KBM-7 (cell line): ENCODE measurements at places on chromosomes 5 and 9.

DNA sequence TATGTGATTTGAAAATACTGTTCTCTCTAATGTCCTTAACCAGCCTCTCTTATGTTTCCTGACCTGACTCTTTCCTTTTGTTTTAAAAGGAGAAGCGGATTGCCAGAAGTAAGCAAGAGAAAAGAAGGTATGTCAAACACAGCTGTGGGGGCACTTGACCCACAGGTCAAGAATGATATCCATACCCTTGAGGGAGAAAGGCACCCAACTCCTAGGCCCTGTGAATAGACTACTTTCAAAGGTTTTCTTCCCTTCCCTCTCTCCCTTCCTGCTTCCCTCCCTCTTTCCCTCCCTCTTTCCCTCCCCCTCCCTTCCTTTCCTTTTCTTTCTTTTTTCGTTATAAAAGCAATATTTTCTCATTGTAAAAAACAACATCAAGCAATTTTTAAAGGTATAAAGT lies 306.8 kb downstream of the TRPM3 start:
- DNase-seq = no peak

- no peak for DNase-seq
These were observed 215.8 kb downstream of the EPB41L4A start for GRCh38 chr5:112203229-112203628.

DNA sequence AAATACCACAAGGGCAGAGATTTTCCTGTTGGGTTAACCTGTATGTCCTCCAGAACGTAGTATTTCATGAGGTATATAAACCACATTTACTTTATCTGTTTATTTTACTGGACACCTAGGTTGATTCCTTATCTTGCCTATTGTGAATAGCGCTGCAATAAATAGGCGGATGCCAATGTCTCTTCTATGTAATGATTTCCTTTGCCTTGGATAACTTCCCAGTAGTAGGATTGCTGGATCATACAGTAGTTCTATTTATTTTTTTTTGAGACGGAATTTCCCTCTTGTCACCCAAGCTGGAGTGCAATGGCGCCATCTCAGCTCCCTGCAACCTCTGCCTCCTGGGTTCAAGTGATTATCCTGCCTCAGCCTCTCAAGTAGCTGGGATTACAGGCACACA lies 15.6 kb upstream of the TUT7 start:
- no peak for DNase-seq

GRCh38 chr9:136678624-136679023 lies 8.6 kb downstream of the AGPAT2 start:
- DNase-seq = no peak

- DNase-seq = no peak
These were observed 1802.5 kb downstream of the EFNA5 start for GRCh38 chr5:105868038-105868780.

DNA sequence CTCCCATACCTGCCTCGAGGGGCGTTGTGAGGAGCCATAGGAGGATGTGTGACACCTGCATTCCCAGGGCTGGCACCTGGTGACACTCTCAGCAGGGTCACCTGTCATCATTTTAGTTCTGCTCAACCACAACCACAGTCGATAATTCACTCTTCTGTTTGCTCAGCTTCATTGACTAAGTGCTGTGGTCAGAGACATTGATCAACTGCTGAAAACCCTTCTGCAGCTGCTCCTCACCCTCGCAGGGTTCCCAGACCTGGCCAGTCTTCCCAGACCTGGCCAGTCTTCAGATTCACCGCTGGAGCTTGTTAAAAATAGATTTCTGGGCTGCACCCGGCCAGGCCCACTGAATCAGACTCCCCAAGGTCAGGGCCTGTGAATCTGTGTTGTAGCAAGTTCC lies 92.8 kb downstream of the MVB12B start:
- no peak for DNase-seq

DNA sequence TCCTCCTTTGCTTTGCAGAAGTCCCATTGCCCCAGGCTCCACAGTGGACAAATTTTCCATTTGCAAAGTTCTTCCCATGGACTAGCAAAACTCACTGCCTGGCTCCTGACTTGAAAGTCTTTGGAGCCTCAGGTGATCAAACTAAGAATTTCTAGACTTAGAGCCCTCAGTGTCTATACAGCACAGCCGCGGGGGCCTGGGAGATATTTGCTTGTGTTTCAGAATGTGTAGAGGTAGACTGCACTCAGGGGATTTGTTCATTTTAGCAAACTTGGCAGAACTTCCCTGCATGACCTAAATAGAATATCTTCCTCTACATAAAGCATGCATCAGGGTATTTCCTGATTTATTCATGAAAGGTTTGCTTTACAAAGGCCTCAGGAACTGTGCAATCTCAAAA lies 384.2 kb upstream of the ZNF462 start:
- DNase-seq = no peak

GRCh38 chr5:157546456-157547100 lies 29.0 kb downstream of the ADAM19 start:
- no peak for DNase-seq

DNA sequence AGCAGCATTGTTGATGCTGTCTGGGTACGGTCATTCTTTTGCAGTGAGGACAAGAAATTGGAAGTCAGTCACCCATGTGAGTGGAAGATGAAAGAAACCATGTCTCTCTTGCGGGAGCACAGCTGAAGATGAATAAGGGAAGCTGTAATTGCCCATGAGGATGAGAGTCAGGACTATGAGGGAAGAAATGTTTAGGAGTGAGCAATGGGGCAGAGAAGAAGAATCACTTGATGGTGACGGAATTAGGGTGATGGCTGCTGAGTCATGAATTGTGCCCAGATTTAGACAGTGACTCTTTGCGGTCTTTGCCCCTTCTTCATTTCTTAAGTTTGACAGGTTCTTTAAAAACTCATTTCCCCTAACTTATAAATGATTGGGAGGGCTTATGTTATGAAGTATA lies 183.3 kb downstream of the MAST4 start:
- DNase-seq = no peak
